Kidney epithelial cell (primary cell): ENCODE measurements at places on chromosomes 6 and 20. TPM values are rescaled to one million over a fixed set of nuclear protein-coding genes. Genes with fewer than 3 reads are reported as not detected.

Gene SSTR4
- not detected in 2 replicates for total RNA-seq

Gene LHFPL5
- total RNA-seq = not detected in 2 replicates

DNA sequence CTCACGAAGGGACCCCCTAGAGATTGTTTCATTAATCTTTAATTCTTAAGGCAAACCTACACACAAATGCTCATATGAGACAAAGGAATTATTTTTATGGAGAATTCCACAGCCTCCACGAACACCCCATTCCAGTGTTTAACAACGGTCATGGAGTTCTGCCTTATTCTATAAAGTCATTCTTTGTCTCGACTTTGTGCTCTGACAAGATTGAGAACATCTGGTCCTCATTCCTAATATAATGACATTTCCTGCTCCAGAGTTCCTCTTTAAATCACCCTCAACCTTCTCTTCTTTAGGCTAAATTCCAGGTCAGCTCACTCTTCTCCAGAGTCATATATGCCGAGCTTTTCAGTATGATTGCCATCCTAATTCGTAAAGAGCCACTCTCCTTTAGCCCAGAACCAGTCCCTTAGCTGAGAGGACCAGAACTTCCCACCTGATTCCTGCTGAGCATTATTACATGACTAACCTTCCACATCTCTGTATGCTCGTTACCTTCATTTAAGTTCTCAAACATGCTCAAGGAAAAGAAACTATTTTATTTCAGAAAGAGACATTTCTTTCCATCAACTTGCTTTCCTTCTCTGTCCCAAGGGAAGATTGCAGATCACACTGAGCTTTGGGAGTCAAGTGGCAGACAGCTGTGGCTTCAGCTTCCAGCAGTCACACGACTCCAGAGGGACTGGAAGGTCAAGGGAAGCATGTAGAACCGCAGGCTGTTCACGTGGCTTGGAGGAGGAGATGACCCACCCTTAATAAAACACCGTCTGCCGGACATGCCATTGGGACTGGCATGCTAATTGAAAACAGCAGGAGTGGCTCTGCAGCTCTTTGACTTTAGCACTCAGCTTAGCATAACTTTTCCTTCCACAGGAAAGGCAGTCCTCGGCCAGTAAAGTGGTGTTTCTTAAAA lies 467.1 kb upstream of the HSF2 start:
- peak; percentile 50 for DNase-seq

- no peak for DNase-seq
Observed at GRCh38 chr20:53238121-53238660, 266.0 kb downstream of the TSHZ2 start.

DNA sequence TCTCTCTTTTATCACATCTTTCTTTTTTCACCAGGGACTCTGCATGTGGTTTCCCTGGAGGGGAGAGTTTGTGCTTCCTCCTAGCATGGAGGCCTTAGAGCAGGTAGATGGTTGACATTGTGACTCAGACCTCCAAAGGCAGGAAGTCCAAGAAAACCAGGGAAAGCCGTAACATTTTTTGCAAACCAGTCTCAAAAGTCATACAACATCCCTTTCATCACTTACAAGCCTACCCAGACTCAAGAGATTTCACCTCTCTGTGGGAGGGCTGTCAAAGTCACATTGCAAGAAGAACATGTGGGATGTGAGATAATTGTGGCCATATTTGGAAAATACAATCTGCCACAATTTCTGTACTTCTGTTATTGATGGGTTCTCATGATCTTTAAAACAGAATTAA lies 46.2 kb downstream of the SNRNP48 start:
- no peak for DNase-seq
